CD4-positive, alpha-beta memory T cell (primary cell): ENCODE measurements at places on chromosomes 3 and 15. TPM values are rescaled to one million over a fixed set of nuclear protein-coding genes. Genes with fewer than 3 reads are reported as not detected.

DNA sequence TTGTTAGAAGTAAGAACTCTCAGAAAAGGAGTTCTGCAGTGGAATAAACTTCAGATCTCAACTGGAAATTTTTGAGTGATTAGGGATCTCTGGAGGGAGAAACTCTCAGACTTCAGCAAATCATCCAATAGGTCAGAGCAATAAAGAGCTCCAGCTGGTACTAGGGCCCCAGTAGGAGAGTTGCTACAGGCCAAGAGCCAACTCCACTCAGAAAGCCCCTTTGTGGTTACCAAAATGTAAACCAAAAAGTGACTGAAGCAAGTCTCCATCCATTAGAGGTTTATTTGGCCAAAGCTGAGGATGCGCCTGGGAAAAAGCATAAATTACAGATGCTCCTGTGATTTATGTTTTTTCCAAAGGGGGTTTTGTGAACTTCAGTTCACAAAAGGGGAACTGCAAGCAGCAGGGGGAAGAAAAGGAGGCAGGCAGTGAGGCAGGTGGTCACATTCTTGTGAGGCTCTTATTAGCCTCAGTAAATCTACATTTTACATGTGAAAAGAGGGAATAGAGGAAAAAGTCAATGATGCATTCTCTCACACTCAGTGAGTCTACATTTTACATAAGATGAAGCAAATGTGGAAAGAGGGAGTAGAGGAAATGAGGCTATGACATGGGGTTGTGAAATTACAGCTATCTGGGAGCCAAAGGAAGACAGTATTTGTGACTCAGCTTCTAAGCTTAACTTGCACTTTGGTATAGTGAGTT, 92.4 kb upstream of the DAZL start:
- DNase-seq, result no peak
- H3K36me3 ChIP-seq, result no peaks in the 10 kb centered on the region
- no peaks in the 10 kb centered on the region for H3K27me3 ChIP-seq
- no peaks in the 10 kb centered on the region for H3K4me1 ChIP-seq

DNA sequence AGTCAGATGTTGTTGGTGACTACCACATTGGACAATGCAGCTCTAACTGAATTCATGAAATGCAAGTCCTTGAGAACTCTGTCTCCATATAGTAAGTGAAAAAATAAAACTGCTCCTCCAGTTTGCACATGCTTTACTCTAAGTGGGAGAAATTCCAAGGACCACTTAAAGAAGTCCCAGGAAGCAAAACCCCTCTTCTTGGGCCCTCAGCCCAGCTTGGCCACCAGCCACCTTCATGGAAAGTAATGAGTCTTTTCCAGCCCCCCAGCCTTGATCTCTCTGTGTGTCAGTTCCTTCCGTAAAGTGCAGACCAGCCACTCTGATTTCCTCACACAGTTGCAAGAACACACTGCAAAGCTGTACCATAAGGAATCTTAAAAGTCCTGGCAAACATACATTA, 34.5 kb downstream of the DAPK2 start:
- H3K36me3 ChIP-seq, result no peaks in the 10 kb centered on the region
- no peak for DNase-seq
- H3K27ac ChIP-seq, result no peak overlapping the region
- no peaks in the 10 kb centered on the region for H3K27me3 ChIP-seq
- no peak overlapping the region for H3K4me3 ChIP-seq

CLDN1 gene
- not detected for total RNA-seq

- no peaks in the 10 kb centered on the region for H3K36me3 ChIP-seq
- H3K4me3 ChIP-seq, result no peak overlapping the region
- H3K27me3 ChIP-seq, result no peaks in the 10 kb centered on the region
- DNase-seq, result no peak
Measured at GRCh38 chr15:86556396-86557017, 476.8 kb downstream of the AGBL1 start.

SNX22 gene
- 0.70 TPM for total RNA-seq

PIGB gene
- total RNA-seq, result 26.4 TPM

KNL1 gene
- 0.99 TPM for total RNA-seq

GCSAM gene
- total RNA-seq, result 42.1 TPM

DNA sequence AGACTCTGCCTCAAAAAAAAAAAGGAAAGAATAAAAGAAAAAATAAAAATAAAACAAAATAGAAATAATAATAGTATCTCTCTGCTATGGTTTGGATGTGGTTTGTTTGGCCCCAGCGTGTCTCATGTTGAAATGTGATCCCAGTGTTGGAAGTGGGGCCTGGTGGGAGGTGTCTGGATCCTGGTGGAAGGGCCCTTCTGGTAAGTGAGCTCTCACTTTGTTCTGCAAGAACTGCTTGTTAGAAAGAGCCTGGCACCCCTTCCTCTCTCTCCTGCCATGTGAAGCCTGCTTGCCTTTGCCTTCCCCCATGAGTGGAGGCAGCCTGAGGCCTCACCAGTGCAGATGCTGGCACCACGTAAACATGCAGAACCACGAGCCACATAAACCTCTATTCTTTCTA, 26.3 kb downstream of the TMEM44 start:
- no peak overlapping the region for H3K27ac ChIP-seq
- H3K36me3 ChIP-seq, result no peaks in the 10 kb centered on the region
- H3K27me3 ChIP-seq, result no peaks in the 10 kb centered on the region
- H3K4me3 ChIP-seq, result no peak overlapping the region

DNA sequence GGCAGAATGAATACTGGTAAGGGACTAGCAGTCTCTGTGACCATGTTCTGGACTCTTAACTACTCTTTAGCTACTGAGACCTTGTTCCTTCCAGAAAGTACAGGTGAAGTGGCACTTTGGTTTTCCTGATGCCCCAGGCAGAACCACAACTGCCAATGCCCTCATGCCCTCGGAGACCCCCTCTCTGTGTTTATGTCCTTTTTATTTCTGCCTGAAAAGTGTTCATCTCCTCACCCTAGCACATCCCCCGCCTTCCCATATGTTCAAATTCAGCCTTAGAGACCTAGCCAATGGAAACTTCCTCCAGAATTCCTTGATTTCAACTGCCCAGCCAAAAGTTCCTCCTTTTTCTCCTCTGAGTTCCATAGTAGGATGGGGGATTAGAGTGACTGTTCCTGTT, 23.3 kb upstream of the RASGRF1 start:
- no peak overlapping the region for H3K4me3 ChIP-seq
- no peak overlapping the region for H3K27ac ChIP-seq
- no peak for DNase-seq
- no peaks in the 10 kb centered on the region for H3K4me1 ChIP-seq

- no peak overlapping the region for H3K4me3 ChIP-seq
- no peaks in the 10 kb centered on the region for H3K27me3 ChIP-seq
- H3K36me3 ChIP-seq, result no peaks in the 10 kb centered on the region
- DNase-seq, result no peak
Measured at GRCh38 chr3:136836511-136837156, 17.7 kb downstream of the SLC35G2 start.

C2CD4A gene
- 0.11 TPM for total RNA-seq

GRCh38 chr3:100033184-100033583, 81.1 kb downstream of the FILIP1L start:
- H3K36me3 ChIP-seq, result no peaks in the 10 kb centered on the region
- H3K27me3 ChIP-seq, result no peaks in the 10 kb centered on the region
- DNase-seq, result no peak
- H3K4me1 ChIP-seq, result no peaks in the 10 kb centered on the region

GRCh38 chr15:94064676-94065313, 166.6 kb upstream of the MCTP2 start:
- DNase-seq, result no peak
- H3K4me3 ChIP-seq, result no peak overlapping the region
- H3K4me1 ChIP-seq, result no peaks in the 10 kb centered on the region
- H3K36me3 ChIP-seq, result no peaks in the 10 kb centered on the region

ARGFX gene
- not detected for total RNA-seq

GRCh38 chr15:35757765-35758164, 211.8 kb upstream of the DPH6 start:
- no peaks in the 10 kb centered on the region for H3K36me3 ChIP-seq
- no peaks in the 10 kb centered on the region for H3K27me3 ChIP-seq
- no peak overlapping the region for H3K27ac ChIP-seq
- H3K4me3 ChIP-seq, result no peak overlapping the region
- H3K4me1 ChIP-seq, result no peaks in the 10 kb centered on the region

GRCh38 chr3:67692621-67693020, 38.2 kb upstream of the SUCLG2 start:
- no peak overlapping the region for H3K4me3 ChIP-seq
- H3K27ac ChIP-seq, result no peak overlapping the region
- no peaks in the 10 kb centered on the region for H3K4me1 ChIP-seq
- no peak for DNase-seq

DNA sequence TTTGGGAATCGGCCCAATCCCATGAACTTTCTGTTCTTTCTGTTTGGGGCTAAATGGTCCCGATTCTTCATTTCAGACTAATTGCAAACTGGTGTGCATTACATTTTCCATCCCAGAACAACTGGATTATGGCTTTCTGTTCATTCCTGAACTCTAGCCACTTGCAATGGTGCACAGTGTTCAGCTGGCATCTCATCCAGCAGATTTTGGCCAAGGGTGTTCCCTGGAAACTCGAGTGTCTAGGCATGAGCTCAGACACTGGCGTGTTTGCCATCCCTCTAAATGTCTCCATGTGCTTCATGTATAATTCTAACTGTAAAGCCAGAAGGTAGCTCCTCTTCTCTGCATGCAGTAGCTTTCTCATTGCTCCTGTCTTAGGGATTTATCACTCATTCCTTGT, 97.1 kb upstream of the MYZAP start:
- no peaks in the 10 kb centered on the region for H3K4me1 ChIP-seq
- no peaks in the 10 kb centered on the region for H3K27me3 ChIP-seq
- H3K36me3 ChIP-seq, result no peaks in the 10 kb centered on the region
- no peak overlapping the region for H3K27ac ChIP-seq
- no peak overlapping the region for H3K4me3 ChIP-seq

- no peaks in the 10 kb centered on the region for H3K4me1 ChIP-seq
- H3K4me3 ChIP-seq, result no peak overlapping the region
- no peak for DNase-seq
- no peaks in the 10 kb centered on the region for H3K27me3 ChIP-seq
- H3K27ac ChIP-seq, result no peak overlapping the region
Measured at GRCh38 chr3:130761730-130762311, 15.2 kb upstream of the PIK3R4 start.

DNA sequence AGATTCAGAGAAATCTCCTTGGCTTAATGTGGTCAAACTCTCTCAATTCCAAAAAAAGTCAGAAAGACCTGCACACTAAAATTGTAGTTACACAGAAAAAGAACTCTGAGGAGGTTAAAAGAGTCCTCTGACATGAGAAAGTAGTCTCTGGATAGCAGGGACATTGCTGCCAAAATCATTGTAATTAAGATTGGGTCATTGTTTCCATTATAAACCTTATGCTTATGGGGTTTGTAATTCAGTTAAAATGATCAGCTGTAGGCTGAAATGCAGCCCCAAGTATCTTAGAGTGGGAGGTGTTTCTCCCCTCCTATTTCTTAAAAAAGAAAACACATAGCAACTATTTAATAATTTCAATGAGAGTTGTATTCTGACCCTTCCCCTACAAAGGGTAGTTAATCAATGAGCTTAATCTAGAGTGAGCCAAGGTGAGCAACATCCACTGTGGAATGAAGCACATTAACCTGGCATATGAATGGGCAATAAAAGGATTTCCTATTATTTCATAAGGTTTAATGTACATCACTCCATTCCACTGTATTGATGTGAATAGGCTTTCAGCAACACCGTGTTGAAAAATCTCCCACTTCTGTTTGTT, 406.9 kb downstream of the TIGIT start:
- H3K4me1 ChIP-seq, result no peaks in the 10 kb centered on the region
- no peak overlapping the region for H3K27ac ChIP-seq
- no peaks in the 10 kb centered on the region for H3K36me3 ChIP-seq

- DNase-seq, result peak; percentile 13
- H3K36me3 ChIP-seq, result peaks cover 7% of the 10 kb centered on the region
- peaks cover 19% of the 10 kb centered on the region for H3K4me1 ChIP-seq
- no peak overlapping the region for H3K4me3 ChIP-seq
- H3K27me3 ChIP-seq, result no peaks in the 10 kb centered on the region
- no peak overlapping the region for H3K27ac ChIP-seq
Measured at GRCh38 chr3:196726788-196727675, 12.6 kb upstream of the PAK2 start.

GRCh38 chr3:177212278-177212610, 15.0 kb upstream of the TBL1XR1 start:
- H3K4me1 ChIP-seq, result no peaks in the 10 kb centered on the region
- no peaks in the 10 kb centered on the region for H3K36me3 ChIP-seq
- DNase-seq, result no peak
- no peak overlapping the region for H3K4me3 ChIP-seq
- H3K27me3 ChIP-seq, result no peaks in the 10 kb centered on the region

GRCh38 chr15:74278207-74278606, 42.1 kb downstream of the CCDC33 start:
- H3K36me3 ChIP-seq, result no peaks in the 10 kb centered on the region
- H3K4me3 ChIP-seq, result no peak overlapping the region
- H3K27me3 ChIP-seq, result no peaks in the 10 kb centered on the region
- no peaks in the 10 kb centered on the region for H3K4me1 ChIP-seq
- H3K27ac ChIP-seq, result no peak overlapping the region

PIGZ gene
- total RNA-seq, result 0.33 TPM

DNA sequence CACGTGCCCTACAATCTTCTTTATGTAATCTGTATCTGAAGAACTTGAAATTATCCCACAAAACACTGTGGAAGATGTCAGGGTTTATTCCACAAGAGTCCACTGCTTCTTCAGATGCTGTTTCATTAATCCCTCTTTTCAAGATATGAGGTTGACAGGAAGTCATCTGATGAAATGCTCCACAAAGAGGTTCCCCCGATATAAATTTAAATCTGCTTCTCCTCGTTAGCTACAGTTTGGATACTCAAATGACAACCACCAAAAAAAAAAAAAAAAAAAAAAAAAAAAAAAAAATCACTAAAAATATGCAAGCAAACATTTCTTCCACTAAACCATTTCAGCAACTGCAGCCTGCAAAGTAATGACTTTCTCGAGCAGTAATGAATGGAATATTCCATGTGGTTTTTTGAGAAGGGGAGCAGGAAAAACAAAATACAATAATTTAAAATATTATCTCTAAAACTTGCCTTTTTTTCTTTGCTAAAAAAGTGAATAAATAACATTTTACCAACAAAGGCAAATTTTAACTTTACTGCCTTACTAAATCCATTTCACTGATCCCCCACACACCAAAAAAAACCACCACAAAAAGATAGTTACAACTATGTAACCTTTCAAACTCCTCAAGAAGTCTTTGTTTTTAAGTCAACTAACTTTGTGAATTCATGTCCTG, 37.8 kb downstream of the DLG1 start:
- H3K27me3 ChIP-seq, result no peaks in the 10 kb centered on the region
- H3K36me3 ChIP-seq, result no peaks in the 10 kb centered on the region
- H3K4me1 ChIP-seq, result peaks cover 38% of the 10 kb centered on the region
- H3K4me3 ChIP-seq, result no peak overlapping the region
- DNase-seq, result no peak

GRCh38 chr3:30435861-30436331, 170.5 kb upstream of the TGFBR2 start:
- no peak overlapping the region for H3K27ac ChIP-seq
- H3K27me3 ChIP-seq, result no peaks in the 10 kb centered on the region
- H3K4me1 ChIP-seq, result peaks cover 16% of the 10 kb centered on the region
- peak; percentile 5 for DNase-seq

GRCh38 chr3:185984203-185984602, 46.4 kb upstream of the TRA2B start:
- no peak overlapping the region for H3K4me3 ChIP-seq
- no peak for DNase-seq
- H3K36me3 ChIP-seq, result no peaks in the 10 kb centered on the region

- no peaks in the 10 kb centered on the region for H3K4me1 ChIP-seq
- DNase-seq, result no peak
- H3K36me3 ChIP-seq, result no peaks in the 10 kb centered on the region
- no peak overlapping the region for H3K27ac ChIP-seq
Measured at GRCh38 chr15:71662306-71662705, 148.0 kb upstream of the NR2E3 start.

NOX5 gene
- total RNA-seq, result 0.08 TPM

- no peaks in the 10 kb centered on the region for H3K36me3 ChIP-seq
- H3K4me1 ChIP-seq, result no peaks in the 10 kb centered on the region
- no peak overlapping the region for H3K4me3 ChIP-seq
- DNase-seq, result no peak
- H3K27me3 ChIP-seq, result no peaks in the 10 kb centered on the region
- H3K27ac ChIP-seq, result no peak overlapping the region
Measured at GRCh38 chr15:42404461-42405235, 45.3 kb downstream of the CAPN3 start.
